ENCODE measurements at places on chromosomes 2 and 18.

DNA sequence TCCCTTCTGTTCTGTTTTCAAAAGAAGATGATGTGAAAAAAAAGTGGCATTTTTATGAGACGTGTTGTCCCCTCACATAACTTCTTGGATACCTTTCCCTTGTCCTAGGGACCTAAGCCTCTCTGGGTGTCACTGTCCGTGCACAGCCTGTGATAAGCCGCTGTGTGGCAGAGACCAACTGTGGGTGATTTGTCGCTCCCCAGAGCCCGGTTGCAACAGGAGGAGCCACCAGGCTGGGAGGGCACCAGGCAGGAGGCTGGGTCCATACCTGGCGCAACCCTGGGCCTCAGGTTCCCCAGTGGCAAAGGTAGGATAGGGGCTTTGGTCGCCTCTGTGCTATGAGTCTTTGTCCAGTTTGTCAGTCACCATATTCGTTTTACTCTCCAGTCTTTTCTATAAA lies 82.1 kb downstream of the AGAP1 start:
- no peak for DNase-seq

DNA sequence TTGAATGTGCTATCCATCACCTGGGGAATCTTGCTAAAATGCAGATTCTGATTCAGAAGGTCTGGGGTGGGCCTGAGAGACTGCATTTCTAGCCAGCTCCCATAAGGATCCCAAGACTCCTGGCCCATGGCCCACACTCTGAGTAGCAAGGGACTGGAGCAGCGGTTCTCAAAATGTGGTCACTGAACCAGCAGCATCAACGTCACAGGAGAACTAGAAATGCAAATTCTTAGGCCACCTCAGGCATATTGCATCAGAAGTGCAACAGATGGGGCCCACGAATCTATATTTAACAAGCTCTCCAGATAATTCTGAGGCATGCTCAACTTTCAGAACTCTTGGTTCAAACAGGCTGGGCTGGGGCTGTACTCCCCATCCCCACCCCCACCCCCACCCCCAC lies 74.6 kb downstream of the DHRS9 start:
- DNase-seq = no peak

- no peak for DNase-seq
Observed at GRCh38 chr2:58052978-58053377, 6.4 kb downstream of the VRK2 start.

GRCh38 chr2:58497168-58497567 lies 256.0 kb upstream of the FANCL start:
- DNase-seq = no peak

DNA sequence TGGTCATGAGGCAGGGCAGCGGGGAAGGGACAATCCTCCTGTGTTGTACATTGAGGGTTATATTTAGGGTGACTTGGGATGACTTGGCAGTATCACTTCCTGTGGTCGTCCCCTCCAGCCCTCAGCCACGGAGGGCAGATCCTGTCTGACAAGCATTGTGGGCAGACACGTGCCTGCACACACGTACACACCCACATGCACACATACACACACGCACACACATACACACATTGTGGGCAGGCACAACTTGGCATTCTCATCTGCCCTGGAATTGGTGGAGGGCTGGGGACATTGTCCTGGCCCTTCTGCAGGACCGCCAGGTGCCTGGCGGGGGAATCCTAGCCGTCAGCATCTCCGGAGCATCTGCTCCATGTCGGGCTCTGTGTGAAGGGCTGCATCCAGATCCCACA lies 47.6 kb downstream of the ODC1 start:
- DNase-seq = no peak

- no peak for DNase-seq
Observed at GRCh38 chr2:138433995-138434951, 67.3 kb upstream of the SPOPL start.

GRCh38 chr2:189557373-189557772 lies 23.2 kb downstream of the SLC40A1 start:
- no peak for DNase-seq

- no peak for DNase-seq
Observed at GRCh38 chr2:217835931-217836891, 166.6 kb downstream of the TNS1 start.

- DNase-seq = peak; percentile 77
Observed at GRCh38 chr2:102736410-102737409, 25.1 kb upstream of the TMEM182 start.

DNA sequence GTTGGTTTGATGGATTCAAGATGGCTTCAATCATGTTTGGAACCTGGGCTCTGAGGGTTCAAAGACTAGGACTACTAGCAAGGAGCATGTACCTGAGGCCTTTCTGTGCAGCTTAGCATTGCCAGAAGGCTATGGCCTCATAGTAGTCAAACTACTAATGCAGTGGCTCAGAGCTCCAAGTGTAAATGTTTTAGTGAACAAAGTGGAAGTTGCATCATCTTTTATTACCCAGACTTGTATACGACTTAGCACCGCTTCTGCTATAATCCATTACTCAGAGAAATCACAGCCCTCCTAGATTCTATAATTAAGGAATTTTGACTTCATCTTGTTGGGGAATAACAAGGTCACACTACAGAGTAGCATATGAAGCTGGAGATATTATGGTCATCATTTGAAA lies 210.5 kb downstream of the ERBB4 start:
- DNase-seq = no peak

DNA sequence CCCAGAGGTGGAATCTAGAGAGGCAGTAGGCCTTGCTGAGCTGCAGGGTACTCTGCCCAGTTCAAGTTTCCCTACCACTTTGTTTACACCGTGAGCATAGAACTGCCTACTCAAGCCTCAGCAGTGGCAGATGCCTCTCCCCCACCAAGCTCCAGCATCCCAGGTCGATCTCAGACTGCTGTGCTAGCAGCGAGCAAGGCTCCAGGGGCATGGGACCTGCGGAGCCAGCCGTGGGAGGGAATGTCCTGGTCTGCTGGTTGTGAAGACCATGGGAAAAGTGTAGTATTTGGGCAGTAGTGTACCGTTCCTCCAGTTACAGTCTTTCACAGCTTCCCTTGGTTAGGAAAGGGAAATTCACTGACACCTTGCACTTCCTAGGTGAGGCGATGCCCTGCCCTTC lies 50.6 kb upstream of the FSIP2 start:
- DNase-seq = no peak

DNA sequence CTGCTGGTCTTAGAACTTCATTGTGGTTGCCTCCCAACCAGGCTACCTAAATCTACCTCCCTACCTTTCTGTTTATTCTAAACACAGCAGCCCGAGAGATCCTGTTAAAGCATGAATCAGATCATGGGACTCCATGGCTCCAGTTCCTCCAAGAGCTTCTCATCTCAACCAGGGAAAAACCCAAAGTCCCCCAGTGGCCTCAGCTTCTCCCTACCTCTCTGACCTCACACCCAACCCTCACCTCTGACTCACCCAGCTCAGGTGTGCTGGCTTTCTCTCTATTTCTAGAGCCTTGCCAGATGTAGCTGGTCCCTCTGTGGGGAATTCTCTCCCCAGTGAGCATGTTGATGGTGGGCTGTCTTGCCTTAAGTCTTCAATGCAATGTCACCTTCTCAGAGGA lies 93.8 kb upstream of the COPS8 start:
- no peak for DNase-seq

All from stimulated activated CD8-positive, alpha-beta memory T cell treated with anti-CD3 and anti-CD28 coated beads, Interleukin-2, amount 100 ng/mL, for 1 hour (primary cell).